Activated CD4-positive, alpha-beta T cell treated with anti-CD3 and anti-CD28 coated beads, Interleukin-2, amount 10 ng/mL, durations not matched to agents 7 days and 5 days (primary cell): ENCODE measurements at places on chromosomes 3 and 15.

DNA sequence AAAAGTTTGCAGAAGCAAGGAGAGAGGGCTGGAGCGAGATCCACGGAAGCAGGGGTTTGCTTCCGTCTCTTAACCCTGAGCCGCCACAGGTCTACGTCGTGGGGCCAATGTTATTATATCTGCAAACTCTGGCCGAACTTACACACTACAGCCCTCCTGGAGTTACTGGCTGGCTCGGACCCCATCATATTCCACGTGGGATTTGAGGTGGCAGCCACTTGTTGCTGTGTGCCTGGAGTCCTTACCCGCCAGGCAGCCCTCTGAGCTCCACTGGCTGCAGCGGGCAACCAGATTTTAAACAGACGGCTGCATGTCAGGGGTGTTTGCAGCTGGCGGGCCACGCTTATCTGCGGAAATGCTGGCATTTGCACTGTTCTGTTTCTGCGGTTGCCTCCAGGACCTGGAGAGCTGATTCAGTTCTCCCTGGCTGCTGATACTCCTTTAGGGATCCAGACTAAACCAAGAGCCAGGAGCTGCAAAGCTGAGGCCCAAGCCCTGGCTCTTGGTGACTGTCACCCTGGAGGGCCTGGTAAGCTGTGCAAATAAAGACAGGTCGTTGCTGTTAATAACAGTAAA is 34.7 kb downstream of the TM2D3 start:
- no peak for DNase-seq

DNA sequence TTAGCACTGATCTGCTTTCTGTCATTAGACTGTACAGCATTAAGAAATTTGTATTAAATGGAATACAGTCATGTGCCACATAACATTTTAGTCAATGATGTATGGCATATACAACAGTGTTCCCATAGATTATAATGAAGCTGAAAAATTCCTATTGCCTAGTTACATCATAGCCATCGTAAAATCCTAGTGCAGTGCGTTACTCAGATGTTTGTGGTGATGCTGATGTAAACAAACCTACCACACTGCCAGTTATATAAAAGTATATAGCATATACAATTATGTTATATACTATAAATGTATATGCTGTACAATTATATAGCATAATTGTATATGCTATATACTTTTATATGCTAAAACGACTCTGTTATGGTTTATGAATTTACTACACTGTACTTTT is 41.7 kb downstream of the APH1B start:
- no peak for DNase-seq

DNA sequence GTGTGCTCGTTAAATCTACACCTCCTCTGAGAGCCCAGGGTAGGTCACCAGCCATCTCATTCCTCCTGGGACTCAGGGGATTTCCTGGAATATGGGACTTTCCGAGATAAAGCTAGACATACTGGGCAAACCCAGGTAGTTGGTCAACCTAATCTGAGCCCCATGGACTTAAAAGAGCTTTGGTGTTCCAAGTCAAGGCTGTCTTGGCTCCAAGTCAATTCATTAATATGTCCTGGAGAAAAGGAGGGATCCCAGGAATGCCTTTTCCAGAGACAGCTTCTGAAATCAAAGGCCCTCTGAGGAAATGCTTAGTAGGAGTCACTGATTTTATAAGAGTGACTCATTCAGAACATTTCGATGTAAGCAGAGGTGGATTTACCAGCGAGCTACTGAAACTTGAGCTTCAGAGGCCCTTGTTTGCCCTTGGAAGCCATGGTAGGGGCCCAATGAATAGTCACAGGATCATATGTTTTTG is 137.3 kb upstream of the UBE2E1 start:
- DNase-seq = no peak

DNA sequence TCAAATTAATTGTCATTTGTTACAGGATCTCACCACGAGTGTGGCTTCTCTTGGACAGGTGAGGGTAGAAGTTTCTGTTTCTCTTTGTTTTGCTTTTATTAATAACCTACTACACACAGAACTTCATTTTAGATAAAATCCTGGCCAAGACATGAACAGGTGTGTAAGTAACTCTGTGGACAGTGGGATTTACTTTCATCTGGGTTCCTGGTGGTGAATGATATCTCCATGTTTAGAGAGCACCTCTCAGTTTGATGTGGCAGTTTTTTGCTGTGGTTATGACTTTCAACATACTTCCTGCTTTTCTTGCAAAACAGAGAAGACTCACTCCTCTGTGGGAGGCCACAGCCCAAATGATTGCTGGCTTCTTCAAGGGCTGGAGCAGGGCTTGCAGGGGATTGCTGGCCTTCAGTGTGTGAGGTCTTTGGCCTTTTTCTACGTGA is 71.1 kb upstream of the XCR1 start:
- DNase-seq = peak; percentile 81

GRCh38 chr3:46850468-46850779 is 12.8 kb downstream of the MYL3 start:
- no peak for DNase-seq

DNA sequence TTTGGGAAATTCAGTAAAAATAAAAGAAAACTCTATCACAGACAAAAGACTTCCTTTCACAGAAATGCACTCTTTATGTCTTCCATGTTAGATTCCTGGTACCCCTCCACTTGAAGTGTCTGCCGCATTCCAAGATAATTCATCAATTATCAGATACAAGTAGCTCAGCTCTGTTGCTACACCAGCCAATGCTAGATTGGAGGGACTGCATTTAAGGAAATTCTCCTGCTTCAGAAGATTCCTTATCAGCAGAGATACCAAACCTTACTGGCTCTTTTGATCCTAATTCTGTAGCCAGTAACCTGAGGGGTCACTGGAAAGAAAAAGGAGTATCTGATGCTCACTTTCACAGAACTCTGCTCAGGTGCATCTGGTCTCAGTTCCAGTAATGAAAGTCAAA is 63.9 kb downstream of the TM4SF4 start:
- no peak for DNase-seq

DNA sequence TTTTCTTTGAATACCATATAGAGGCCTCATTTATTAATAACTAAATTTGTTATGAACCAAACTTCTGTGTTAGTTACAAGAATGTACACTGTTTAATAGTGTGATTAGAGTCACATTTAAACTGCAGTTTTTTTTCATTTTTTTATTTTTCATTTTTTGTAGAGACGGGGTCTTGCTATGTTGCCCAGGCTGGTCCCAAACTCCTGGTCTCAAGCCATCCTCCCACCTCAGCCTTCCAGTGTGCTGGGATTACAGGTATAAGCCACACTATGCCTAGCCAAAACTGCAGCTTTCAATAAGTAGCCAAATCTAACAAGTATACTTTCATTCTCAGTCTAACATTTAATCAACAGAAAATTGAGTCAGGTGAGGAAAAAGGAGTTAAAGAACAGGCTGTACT is 10.2 kb upstream of the ATP11B start:
- DNase-seq = no peak

- DNase-seq = no peak
These were observed 7.1 kb downstream of the SLC25A20 start for GRCh38 chr3:48891606-48892005.

DNA sequence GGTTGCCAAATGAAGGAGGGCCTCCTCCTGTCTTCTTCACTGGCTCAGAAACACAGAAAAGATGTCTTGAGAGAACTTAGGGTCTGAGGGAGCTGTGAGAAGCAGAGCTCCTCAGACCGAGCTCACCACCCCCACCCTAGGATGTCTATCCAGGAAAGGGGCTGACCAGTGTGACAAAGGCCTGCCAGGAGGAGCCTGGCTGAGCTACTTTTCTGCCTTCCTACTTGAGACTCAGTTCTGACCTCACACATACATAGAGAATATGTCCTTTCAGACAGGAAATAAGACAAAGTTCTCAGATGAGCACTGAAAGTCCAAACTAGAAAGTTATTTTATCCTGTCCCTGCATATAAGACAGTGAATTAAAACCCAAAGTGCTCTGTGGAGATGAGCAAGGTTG is 54.5 kb downstream of the KIF9 start:
- no peak for DNase-seq

GRCh38 chr15:52710050-52710707 is 31.0 kb upstream of the ATOSA start:
- no peak for DNase-seq

- DNase-seq = no peak
These were observed 35.9 kb upstream of the CMSS1 start for GRCh38 chr3:99781761-99782160.

- DNase-seq = no peak
These were observed 443.2 kb upstream of the TBL1XR1 start for GRCh38 chr3:177640319-177640965.
